Dermis microvascular lymphatic vessel endothelial cell (primary cell): ENCODE measurements at places on chromosomes 5 and 9.

GRCh38 chr5:10334831-10335230 lies 18.7 kb upstream of the MARCHF6 start:
- no peak for DNase-seq

DNA sequence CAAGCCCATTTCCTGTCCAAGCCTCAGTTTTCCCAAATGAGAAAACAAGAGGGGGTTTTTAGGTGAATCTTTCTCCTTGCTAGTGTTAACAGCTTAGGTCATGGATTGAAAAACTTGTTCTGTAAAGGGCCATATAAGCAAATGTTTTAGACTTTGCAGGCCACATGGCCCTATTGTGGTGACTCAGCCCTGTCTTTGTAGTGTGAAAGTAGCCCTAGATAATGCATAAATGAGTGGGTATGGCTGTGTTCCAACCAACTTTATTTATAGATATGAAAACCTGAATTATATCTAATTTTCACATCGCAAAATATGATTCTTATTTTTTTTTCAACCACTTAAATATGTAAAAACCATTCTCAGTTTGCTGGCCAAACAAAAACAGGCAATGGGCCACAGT lies 6.9 kb upstream of the BARX1 start:
- no peak for DNase-seq

DNA sequence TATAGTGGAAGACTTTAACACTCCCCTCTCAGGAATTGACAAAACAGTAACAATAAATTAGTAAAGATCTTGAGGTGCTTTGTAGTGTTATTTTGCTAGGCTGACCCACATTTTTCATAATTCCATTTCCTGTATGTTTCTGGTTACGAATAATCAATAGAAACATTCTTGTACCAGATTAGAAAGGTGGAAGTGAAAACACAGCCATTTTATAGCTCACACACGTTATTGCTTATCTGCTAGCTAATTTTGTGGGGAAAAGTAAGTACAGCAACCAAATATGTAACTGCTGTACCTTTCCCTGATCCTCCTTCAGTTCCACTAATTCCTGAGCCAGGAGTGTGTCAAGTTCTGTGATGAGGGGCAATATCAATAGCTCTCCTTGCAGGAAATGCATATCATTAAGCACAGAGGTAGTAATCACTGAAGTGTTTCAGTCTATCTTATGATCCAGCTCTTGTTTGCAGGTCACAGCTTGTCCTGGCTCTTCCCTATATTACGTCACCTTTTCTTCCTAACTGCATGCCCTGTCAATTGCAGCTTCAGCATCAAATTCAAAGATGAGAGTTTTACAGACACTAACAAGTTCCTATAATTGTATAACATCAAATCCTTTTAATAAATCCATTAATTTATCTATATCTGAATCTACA lies 59.4 kb downstream of the MINAR2 start:
- no peak for DNase-seq

DNA sequence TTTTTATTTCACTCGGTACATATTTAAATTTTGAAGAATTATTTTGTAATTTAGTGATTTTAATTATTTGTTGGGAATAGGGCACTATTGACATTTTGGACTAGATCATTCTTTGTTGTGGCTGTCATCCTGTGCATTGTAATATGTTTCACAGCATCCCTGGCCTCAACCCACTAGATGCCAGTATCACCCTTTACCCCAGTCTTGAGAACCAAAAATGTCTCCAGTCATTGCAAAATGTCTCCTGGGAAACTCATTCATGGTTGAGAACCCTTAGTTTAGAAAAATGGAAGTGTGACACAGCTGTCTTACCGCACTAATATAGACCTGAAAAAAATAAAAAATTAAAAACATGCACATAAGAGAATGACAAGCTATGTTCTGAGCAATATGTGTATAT lies 88.4 kb upstream of the CCDC152 start:
- DNase-seq: no peak

GRCh38 chr5:43569236-43569746 lies 12.4 kb upstream of the PAIP1 start:
- peak; percentile 3 for DNase-seq

DNA sequence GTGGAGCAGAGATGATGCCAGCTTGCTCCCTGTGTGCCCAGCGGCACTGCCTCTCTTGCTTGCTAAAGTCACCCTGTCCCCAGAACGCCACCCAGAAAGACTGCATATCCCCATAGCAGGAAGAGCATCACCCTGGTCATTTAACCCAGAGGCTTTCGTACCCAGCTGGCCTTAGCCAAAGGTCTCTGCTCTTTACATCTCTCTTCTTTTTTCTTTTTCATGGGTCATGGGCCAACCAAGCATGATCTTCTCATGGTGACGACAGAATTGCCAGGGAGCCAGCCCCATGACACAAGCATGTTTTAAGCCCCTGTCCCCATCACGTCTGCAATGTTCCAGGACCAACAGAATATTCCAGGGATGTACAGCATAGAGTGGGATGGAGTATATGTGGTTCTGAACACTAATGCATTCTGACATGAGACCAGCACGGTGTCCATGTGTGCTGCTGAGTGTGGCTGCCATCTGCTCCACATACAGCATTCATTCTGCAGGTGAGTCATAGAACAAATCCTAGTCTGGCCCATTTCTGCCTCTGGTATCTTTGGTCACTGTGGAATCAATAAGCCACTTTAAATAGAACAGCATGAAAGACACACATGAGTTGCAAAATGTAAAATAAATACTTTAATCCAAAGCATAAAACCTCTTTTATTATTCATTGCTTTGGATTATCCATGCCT lies 203.0 kb downstream of the MED10 start:
- no peak for DNase-seq

GRCh38 chr5:7930011-7930410 lies 61.1 kb downstream of the MTRR start:
- no peak for DNase-seq

DNA sequence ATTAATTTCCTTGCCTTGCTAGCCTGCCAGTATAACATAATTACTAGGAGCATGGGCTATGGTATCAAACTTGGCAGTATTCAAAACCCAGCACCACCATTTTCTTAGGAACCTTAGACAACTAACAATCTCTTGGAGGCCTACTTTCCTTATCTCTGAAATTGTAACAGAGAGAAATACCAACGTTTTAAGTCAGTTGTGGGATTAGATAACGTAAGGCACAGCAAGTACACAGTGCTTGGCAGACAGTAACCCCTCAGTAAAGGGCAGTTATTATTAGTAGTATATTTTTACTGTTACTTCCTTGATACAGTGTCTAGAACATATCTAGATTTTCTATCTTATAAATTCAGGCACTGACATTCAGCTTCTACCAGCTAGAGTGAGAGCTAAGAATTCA lies 309.6 kb downstream of the ACTL7B start:
- DNase-seq: no peak

DNA sequence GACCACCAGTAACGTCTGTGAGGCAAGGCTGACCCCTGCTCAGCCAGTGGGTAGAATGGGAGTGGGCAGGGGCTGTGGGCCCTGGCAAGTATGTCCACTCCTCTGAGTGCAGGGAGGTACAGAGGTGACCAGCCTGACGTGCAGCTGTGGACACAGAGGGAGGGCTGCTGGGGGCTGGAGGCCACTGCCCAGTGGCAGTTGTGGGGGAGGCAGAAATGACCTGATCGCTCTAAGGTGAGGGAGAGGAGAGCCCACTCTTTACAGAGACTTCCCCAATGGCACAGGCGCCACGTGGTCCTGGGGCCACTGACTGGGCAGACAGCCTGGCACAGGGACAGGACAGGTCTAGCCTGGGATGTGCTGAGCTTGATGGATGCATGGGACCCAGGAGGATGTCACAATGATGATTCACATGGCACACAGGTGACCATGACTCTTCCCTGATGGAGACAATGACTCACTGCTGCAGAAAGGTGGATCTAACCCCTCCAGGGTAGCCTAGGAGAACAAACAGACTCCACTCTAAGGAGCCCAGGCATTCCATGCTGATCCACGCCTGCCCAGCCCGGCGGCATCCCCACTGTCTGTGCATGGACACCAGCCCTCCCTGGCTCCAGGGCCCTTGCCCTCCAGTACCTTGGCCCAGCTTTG lies 7.7 kb downstream of the LPCAT1 start:
- DNase-seq: no peak

- DNase-seq: no peak
These were observed 121.0 kb downstream of the JAKMIP2 start for GRCh38 chr5:147661541-147661940.

DNA sequence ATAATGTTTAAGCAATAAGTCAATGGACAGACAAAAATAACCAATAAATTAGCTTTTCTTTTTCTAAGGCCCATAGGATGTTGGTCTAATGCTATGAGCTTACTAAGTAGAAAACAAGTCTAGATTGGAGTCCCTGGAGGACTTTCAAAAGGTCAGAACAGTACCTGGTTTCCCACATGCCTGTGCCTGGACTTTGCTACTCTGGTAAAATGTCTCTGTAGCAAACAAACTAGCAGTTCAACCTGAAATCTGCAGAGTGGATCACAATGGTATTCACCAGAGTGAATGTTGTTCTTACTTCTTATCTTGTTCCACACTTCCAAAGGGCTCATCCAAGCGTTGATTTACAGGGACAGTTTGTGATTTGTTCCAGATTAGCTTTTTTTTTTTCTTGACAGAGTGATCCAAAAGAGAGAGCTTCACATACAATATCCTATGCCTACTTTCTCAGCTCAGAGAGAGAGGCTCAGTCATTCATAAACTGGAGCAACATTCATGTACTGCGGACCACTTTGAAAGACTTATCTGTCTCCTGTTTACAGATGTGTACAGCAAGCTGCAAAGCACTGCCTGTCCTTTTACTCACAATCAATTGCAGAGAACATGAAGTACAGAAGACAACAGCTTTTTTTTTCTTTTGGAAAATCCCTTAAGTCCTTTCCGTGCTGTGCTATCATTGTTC lies 466.1 kb downstream of the SPATA31D1 start:
- no peak for DNase-seq

GRCh38 chr9:114210136-114210535 lies 54.8 kb downstream of the COL27A1 start:
- no peak for DNase-seq

GRCh38 chr5:167937635-167937998 lies 353.8 kb upstream of the WWC1 start:
- DNase-seq: no peak

DNA sequence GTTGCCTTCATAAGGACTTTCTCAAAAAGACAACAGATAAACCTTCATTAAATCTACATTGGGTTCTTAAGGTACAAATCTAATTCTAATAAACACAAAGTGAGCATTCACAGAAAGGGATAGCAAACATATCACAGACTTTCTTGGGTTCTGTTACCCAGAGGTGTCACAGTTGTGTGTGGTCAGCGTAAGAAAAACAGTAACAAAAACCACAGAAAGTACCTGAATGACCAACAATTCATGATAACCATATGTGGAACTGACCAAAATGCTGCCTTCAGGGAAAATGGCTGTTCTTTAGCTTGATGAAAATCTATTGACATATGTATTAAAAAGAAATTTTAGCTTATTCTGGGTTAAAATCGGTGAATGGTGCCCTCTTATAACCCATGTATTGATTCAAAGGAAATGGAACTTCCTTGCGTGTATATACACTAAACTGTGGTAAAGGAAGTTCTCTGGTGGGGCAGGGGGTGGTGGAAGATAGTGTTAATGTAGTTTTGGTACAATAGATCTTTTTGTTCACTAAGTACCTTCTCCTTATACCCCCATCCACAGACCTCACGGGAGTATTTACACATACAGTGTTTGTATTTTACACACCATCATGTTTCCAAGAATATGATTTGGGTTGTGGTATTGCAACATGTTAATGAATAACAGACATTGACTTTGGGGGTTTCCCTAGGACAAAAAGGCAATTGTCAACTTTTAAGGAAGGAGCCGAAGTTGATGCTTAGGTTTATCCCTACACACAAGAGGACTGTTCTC lies 152.5 kb downstream of the APBA1 start:
- DNase-seq: no peak

GRCh38 chr9:76664120-76664519 lies 100.1 kb upstream of the PCA3 start:
- no peak for DNase-seq

- no peak for DNase-seq
These were observed 21.5 kb downstream of the OBP2B start for GRCh38 chr9:133187561-133188005.

- DNase-seq: no peak
These were observed 66.9 kb downstream of the TMEM252 start for GRCh38 chr9:68473790-68474189.

DNA sequence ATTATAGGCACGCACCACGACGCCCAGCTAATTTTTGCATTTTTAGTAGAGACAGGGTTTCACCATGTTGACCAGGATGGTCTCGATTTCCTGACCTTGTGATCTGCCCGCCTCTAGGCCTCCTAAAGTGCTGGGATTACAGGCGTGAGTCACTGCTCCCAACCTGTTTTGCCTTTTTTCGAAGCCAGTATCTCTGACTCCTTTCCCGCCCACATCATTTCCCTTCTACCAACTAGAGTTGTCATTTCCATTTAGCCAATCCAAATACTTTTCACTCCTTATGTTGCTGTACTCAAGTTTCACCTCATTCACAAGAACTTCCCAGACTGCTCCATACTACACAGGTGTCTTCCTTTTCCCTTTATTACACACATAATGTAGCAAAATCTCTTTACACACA lies 502.6 kb upstream of the CDH6 start:
- DNase-seq: no peak

GRCh38 chr5:157665467-157666070 lies 5.8 kb upstream of the C5orf52 start:
- DNase-seq: no peak

- DNase-seq: peak; percentile 39
These were observed 98.9 kb upstream of the PHYKPL start for GRCh38 chr5:178331491-178331996.

GRCh38 chr9:15543047-15543813 lies 9.6 kb upstream of the CCDC171 start:
- no peak for DNase-seq

DNA sequence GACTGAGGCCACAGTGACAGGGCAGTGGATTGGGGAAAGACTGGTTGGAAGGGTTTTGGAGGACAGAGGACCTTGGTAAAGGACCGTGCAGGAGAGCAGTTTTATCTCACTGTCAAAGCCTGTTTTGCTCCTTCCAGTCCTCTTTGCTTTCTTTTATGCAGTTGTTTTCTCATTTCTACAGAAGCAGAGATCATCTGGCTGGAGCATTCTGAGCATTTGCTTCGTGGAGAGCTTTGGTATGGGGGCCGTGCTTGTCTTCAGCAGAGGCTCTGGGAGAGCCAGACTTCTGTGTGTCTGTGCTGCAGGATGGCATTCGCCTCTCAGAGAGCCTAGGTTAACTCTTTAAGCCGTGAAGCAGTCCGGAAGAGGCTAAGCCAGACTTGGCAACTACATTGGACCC lies 171.8 kb upstream of the TUT7 start:
- no peak for DNase-seq

GRCh38 chr5:139293202-139293506 lies 386 bp upstream of the MATR3 start:
- no peak for DNase-seq

GRCh38 chr5:1008451-1009358 lies at the start of gene NKD2:
NKD2 (plus strand) TSS chr5:1008802; CDS start chr5:1009058, 256 bp downstream.
- DNase-seq: no peak

- DNase-seq: no peak
These were observed 40.9 kb downstream of the VLDLR start for GRCh38 chr9:2662496-2662895.
